ENCODE measurements at places on chromosomes 7 and 10. TPM values are rescaled to one million over a fixed set of nuclear protein-coding genes. Genes with fewer than 3 reads are reported as not detected.

DNA sequence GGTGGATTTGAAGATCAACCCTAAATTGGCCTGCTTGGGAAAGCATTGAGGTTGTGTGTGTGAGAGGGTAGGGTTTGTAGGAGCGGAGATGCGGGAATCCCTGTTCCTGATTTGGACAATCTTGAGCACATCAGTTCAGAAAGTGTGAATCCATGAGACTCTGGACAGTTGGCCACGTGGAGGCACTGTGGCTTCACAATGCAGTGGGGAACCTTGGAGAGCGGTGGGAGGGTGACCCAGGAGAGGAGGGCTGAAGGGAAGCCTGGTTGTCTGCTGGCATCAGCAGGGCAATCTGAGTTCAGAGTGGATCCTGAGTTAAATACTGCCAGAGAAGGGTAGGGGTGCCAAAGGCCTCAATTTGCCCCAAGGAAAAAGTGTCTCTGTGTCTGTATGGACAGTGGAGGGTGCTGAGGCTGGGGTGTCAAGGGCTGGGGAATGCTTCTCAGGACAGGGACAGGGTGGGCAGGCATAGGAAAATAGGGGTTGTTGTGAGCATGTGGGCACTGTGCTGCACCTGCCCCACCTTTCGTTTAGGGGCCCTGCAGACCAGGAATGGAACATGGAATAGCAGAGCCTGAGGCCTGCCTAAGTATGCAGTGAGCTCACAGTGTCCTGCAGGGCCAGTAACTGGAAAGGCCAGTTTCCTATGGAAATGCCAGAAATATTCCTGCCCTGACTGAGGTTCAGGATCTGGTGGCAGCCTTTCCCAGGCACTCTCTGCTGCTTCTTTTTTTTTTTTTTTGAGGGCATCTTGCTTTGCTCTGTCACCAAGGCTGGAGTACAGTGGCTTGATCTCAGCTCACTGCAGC lies 162.9 kb upstream of the PRSS58 start:
- H3K27me3 ChIP-seq: no peaks in the 10 kb centered on the region
- no peak overlapping the region for H3K4me3 ChIP-seq
- DNase-seq: peak; percentile 13
- H3K27ac ChIP-seq: no peak overlapping the region

GRCh38 chr10:131010965-131011575 lies 300.5 kb downstream of the TCERG1L start:
- H3K4me1 ChIP-seq: no peaks in the 10 kb centered on the region
- H3K27me3 ChIP-seq: no peaks in the 10 kb centered on the region
- no peaks in the 10 kb centered on the region for H3K36me3 ChIP-seq
- no peak for DNase-seq
- H3K27ac ChIP-seq: no peak overlapping the region

DNA sequence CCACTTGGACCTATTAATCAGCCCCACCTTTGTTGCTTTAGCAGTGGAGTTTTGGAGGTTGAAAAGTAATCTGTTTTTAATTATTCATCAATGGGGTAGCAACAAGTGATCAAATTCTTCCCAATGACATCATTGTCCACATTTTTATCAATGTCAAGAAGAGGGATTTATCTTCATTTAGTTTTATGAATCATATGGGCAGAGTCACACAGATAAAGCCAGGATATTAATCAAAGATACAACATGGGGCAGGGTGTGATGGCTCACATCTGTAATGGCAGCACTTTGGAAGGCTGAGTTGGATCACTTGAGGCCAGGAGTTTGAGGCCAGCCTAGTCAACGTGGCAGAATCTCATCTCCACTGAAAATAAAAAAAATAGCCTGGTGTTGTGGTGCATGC lies 388.4 kb upstream of the POM121L12 start:
- no peak overlapping the region for H3K4me3 ChIP-seq
- H3K36me3 ChIP-seq: no peaks in the 10 kb centered on the region
- no peak for DNase-seq
- H3K27ac ChIP-seq: no peak overlapping the region
- H3K27me3 ChIP-seq: no peaks in the 10 kb centered on the region

GRCh38 chr10:11831520-11831951 lies 8.4 kb downstream of the PROSER2 start:
- no peaks in the 10 kb centered on the region for H3K36me3 ChIP-seq
- no peaks in the 10 kb centered on the region for H3K4me1 ChIP-seq
- no peak overlapping the region for H3K4me3 ChIP-seq
- no peak overlapping the region for H3K27ac ChIP-seq
- DNase-seq: no peak
- H3K27me3 ChIP-seq: peaks cover 17% of the 10 kb centered on the region

- no peak for DNase-seq
- no peak overlapping the region for H3K4me3 ChIP-seq
- peaks cover 1% of the 10 kb centered on the region for H3K36me3 ChIP-seq
- H3K4me1 ChIP-seq: peaks cover 33% of the 10 kb centered on the region
- H3K27ac ChIP-seq: peak overlapping the region; percentile 78
- peaks cover 7% of the 10 kb centered on the region for H3K27me3 ChIP-seq
Observed at GRCh38 chr10:84306751-84307384, 21.5 kb upstream of the CCSER2 start.

GRCh38 chr10:18767981-18768380 lies 108.8 kb downstream of the ARL5B start:
- H3K4me3 ChIP-seq: no peak overlapping the region
- H3K27me3 ChIP-seq: peaks cover 2% of the 10 kb centered on the region
- no peaks in the 10 kb centered on the region for H3K36me3 ChIP-seq
- DNase-seq: no peak
- no peak overlapping the region for H3K27ac ChIP-seq
- no peaks in the 10 kb centered on the region for H3K4me1 ChIP-seq

GRCh38 chr10:101525848-101526247 lies 62.2 kb downstream of the POLL start:
- no peak overlapping the region for H3K4me3 ChIP-seq
- peaks cover 7% of the 10 kb centered on the region for H3K36me3 ChIP-seq
- H3K27ac ChIP-seq: no peak overlapping the region

- peaks cover 6% of the 10 kb centered on the region for H3K4me1 ChIP-seq
- H3K36me3 ChIP-seq: no peaks in the 10 kb centered on the region
- no peak overlapping the region for H3K4me3 ChIP-seq
- no peak for DNase-seq
Observed at GRCh38 chr7:21972397-21972784, 26.7 kb upstream of the CDCA7L start.

GRCh38 chr10:119029613-119030420 lies at the start of gene NANOS1:
TSS of gene NANOS1 (plus strand) at chr10:119029714. CDS start at chr10:119029802, 88 bp downstream.
- no peaks in the 10 kb centered on the region for H3K27me3 ChIP-seq
- peak; percentile 18 for DNase-seq
- H3K27ac ChIP-seq: no peak within 1 kb of the TSS
- H3K4me3 ChIP-seq: peak within 1 kb of the TSS; percentile 53
- peaks cover 15% of the 10 kb centered on the region for H3K36me3 ChIP-seq
- peaks cover 15% of the 10 kb centered on the region for H3K4me1 ChIP-seq

- H3K36me3 ChIP-seq: peaks cover 1% of the 10 kb centered on the region
- peaks cover 10% of the 10 kb centered on the region for H3K27me3 ChIP-seq
- H3K4me3 ChIP-seq: no peak overlapping the region
- DNase-seq: no peak
- H3K27ac ChIP-seq: no peak overlapping the region
Observed at GRCh38 chr7:1386623-1387220, 72.5 kb downstream of the MICALL2 start.

DNA sequence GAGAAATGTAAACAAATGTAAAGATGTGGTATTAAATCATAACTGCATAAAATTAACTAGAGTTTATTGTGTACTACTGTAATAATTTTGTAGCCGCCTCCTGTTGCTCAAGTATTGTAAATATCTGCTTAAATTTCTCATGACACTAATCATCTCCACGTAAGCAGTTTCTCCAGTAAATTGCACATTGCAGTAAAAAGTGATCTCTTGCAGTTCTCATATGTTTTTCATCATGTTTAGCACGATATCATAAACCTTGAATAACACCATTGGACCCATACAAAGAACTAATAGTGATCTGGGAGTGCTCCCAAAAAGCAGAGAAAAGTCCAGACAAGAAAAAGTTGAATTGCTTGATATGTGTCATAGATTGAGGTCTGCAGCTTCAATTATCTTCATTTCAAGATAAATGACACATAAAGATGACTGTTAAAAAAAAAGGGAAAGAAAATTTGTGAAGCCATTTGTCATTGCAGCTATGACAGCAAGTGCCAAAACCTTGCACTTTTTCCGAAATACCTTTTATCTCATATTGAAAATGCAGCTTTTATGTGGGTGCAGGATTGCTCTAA lies 15.3 kb downstream of the LIPA start:
- no peaks in the 10 kb centered on the region for H3K4me1 ChIP-seq
- no peaks in the 10 kb centered on the region for H3K36me3 ChIP-seq
- DNase-seq: no peak
- no peak overlapping the region for H3K27ac ChIP-seq
- no peaks in the 10 kb centered on the region for H3K27me3 ChIP-seq

DNA sequence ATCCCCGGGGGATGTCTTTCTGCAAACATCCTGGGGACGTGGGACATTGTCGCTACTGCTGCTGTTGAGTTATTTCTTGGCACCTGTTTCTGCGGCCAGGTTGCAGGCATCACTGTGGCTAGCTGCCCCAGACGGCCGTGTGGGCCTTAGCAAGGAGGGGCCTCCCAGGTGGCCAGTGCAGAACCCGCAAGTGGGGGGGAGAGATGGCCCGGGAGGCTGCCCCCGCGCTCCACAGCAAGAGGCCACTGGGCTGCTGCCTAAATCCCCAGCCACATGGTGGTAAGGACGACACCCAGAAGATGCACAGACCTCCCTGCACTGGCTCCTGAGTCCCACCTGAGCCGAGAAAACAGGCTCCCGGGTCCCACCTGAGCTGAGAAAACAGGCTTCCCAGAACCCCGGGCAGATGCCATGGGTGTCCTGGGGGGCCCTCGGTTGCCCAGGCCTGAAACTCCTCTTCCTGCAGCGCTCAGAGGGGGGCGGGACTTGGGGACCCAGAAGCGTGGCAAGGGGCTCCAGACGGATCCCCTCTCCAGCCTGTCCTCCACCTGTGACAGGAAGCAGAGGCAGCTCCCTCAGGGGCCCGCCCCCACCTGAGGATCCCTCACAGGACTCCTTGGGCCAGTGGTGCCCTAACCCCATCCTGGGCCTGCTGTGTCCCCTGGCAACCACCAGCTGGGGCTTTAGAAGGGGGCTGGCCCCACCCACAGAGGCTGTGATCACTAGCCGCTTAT lies 952 bp upstream of the MAFK start:
- no peak for DNase-seq
- peaks cover 4% of the 10 kb centered on the region for H3K27me3 ChIP-seq

DNA sequence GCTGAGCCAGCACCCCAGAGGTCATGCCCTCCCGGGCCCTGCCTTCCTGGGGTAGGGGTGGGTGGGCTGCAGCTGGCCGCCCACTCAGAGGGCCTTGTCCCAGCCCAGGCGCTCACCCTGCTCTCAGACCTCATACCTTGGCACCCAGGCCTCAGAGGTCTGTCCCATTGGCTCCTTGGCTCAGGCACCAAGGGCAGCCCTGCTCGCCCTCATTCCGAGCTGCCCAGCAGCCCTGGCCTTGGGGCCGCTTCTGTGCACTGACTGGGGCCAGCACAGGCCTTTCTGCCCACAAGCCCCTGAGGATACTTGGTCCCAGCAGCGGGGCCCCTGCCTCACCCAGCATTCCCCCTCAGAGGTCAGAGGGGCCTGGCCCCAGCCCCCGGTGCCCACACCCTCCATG lies 34.3 kb downstream of the YKT6 start:
- H3K4me1 ChIP-seq: no peaks in the 10 kb centered on the region
- H3K27me3 ChIP-seq: no peaks in the 10 kb centered on the region
- DNase-seq: no peak
- H3K27ac ChIP-seq: no peak overlapping the region
- no peak overlapping the region for H3K4me3 ChIP-seq
- no peaks in the 10 kb centered on the region for H3K36me3 ChIP-seq

The AKR1E2 gene
- total RNA-seq: 6.5 TPM

The TAS2R41 gene
- not detected for total RNA-seq

The MRPS16 gene
- total RNA-seq: 127 TPM

The EZH2 gene
- 112 TPM for total RNA-seq
